Tongue (tissue), 3 donors: ENCODE measurements at places on chromosomes 1 and 21. TPM values are rescaled to one million over a fixed set of nuclear protein-coding genes. Genes with fewer than 3 reads are reported as not detected.

The SPATC1L gene
- 5.9 TPM for total RNA-seq

The SELP gene
- total RNA-seq, result 7.2 TPM

The CYP4A11 gene
- total RNA-seq, result not detected

The EIF2D gene
- 36.1 TPM for total RNA-seq

The AMY1C gene
- total RNA-seq, result 0.21 TPM

The ST6GALNAC3 gene
- total RNA-seq, result 6.5 TPM

The TRIM17 gene
- not detected for total RNA-seq

The SHISAL2A gene
- total RNA-seq, result not detected

The HLX gene
- 8.3 TPM for total RNA-seq

The CITED4 gene
- total RNA-seq, result 7.9 TPM

The PLCH2 gene
- 11.8 TPM for total RNA-seq
